ENCODE measurements at places on chromosomes 2 and 18.

DNA sequence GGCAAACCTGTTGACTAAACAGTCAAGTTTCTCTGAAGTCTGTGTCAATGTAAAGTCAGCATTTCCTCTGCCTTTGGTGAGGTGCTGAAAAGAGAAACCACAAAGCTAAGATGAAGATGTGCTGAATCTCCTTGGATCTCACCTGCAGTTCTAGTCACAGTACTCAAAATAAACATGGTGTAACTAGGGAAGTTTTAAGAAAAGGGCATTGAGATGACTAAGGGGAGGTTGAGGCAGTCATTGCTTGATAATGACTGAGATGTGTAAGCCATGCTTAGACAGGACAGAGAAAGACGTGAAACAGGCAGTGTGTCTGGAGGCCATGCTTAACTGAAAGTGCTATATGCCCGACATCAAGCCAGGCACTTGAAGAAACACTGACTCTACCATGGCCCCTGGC is 1010.0 kb upstream of the CELF4 start:
- DNase-seq, result no peak

GRCh38 chr2:164624316-164624715 is 3.0 kb upstream of the GRB14 start:
- DNase-seq, result no peak

DNA sequence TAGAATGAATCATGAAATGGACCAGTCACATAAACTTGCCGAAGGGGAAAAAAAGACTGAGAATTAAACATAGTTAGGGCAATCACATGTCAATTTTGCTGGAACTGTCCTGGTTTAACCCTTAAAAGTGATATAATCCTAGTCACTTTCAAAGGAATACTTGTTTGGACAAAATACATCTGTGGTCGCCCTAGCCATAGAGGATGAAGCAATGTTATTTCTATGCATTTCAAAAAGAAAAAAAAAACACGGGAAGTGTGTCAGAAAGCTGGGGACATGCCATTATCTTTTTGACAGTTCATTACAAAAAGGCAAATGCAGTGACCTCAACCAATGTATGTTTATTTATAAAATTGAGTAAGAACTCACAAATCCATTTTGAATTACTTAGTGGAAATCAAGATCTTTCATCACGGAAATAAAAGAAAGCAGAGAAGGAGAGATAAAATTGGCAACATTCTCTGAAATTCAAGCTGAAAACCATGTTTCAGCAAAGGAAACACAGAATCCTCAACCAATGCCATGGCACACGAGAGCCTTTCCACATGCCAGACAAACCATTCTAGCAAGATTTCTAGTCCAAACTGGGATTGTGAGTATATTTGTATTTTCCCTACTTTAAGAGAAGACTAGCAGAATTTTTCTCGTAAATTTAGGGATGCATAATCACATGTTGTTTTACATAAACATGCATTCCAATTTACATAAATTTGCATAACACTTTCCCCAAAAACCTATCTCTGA is 854.3 kb upstream of the ACVR2A start:
- no peak for DNase-seq

DNA sequence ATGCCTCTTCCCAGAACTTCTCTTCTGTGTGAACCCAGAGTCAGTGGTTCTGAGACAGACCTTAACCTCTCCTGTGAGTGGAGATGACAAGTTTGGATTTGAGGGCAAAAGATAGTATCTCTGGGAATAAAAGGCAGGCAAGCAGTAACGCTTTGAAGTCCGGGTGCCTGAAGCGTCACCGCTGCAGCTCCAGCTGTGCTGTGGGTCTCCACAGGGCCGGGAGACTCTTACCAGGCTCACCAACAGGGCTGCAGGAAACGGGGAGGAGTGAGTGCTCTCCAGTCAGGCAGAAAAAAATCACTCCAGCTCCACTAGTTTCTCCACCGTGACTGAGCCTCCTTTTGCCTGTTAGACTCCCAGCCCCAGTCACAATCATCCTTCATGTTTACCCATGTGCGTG is 79.7 kb upstream of the MAP4K4 start:
- DNase-seq, result no peak

DNA sequence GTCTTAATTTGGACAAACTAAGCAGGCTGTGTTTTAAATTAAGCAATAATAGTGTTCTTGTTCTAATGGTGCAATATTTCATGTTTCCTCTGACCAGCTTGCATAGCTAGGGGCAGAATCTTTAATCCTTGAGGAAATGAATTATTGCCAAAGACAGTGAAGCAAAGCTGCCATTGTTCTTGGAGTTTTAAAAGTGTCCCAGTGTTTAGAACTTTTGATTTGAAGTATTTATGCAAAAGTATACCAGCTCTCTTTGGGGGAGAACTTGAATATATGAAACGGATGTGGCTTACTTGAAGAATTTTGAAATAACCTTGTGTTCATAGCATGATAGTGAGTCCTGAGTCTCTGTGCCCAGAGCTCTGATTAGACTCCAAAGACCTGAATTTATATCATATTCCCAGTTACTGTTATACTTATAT is 33.4 kb downstream of the ITGA6 start:
- DNase-seq, result no peak

DNA sequence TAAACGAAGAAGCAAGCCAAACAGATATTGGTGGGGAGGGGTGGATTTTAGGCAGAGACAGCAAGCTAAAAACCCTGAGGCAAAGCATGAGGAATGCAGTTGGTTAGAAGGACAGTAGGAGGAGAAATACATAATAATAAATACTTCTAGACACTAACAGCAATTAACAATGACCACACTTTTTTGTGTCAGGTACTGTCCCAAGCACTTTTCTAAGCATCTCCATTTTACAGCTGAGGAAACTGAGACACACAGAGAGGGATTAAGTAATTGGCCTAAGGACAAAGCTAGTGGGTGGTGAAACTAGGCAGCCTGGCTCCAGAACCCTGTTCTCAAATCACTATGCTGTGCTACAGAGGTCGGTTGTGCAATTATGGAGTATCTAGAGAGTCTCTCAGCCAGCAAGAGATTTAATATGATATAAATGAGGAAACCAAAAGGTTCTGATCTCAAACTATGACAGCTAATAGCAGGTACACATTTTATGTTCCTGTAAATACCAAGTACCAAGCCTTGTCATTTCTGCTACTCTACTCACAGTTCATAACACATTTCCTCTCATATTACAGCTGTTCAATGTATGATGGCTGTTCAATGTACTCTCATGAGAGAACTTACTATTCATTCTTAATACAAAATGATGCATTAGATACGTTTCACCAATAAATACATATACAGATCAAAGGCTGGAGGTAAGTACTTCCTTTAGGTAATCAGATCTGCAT is 5.3 kb downstream of the MAP4K3 start:
- DNase-seq, result no peak

DNA sequence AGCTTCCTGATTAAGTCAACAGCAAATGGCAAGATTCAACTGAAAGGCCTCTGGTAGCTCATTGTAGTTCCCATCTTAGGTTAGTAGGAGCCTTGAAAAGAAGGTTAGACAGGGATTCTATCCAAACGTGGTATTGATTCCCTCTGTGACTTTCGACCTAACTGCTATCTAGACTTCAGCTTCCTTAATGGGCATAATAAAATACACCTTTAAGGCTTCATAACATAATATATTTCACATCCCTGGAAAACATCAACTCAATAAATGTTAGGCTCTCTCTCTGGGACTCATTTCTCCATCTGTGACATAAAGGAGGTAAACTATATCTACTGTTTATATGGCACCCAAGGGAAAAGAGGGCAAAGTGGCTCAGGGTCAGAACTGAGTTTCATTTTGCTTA is 60.9 kb downstream of the STK39 start:
- no peak for DNase-seq

GRCh38 chr18:34261865-34262780 is 37.4 kb upstream of the NOL4 start:
- DNase-seq, result peak; percentile 27

- no peak for DNase-seq
Observed at GRCh38 chr2:238845583-238846377, 2.1 kb upstream of the TWIST2 start.

DNA sequence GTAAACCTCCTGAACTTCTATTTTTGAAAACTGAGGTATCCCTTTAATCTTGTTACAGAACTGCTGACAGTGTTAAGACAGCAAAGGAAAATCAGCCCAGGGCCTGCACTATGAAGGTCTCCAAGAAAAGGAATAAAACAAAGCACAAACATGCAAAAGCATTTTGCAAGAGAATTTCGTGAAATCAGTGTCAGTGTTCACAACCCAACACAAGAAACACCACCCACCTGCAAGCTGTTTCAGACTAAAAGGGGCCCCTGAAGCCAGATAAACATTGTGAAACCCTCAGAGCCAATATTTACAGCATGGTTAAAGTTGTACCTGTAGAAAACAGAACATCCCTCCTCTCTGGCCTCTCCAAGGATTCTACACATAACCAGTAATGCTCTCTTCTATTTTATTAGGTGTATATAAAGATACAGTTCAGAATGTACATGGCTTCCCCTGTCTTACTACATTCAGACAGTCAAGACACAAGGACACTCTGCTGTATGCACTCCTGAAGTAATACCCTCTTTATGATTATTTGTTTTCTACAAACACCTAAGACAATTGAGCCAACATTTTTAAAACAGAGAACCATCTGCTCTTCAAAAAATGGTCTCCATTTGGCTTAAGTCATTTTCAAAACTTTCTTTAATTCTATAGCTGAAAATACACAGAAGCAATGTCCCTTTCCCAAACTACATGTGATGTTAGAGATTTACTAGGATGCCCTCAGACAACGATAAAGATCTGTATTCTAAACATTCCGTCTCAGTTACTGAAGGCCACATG is 149.5 kb upstream of the ZFP36L2 start:
- no peak for DNase-seq

DNA sequence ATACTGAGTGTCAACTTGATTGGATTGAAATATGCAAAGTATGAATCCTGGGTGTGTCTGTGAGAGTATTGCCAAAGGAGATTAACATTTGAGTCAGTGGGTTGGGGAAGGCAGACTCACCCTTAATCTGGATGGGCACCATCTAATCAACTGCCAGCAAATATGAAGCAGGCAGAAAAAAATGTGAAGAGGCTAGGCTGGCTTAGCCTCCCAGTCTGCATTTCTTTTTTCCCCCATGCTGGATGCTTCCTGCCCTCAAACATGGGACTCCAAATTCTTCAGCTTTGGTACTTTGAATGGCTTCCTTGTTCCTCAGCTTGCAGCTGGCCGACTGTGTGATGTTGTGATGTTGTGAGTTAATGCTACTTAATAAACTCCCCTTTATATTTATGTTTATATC is 577.4 kb downstream of the CPS1 start:
- DNase-seq, result no peak

- no peak for DNase-seq
Observed at GRCh38 chr2:237724811-237725478, 73.6 kb upstream of the RBM44 start.

DNA sequence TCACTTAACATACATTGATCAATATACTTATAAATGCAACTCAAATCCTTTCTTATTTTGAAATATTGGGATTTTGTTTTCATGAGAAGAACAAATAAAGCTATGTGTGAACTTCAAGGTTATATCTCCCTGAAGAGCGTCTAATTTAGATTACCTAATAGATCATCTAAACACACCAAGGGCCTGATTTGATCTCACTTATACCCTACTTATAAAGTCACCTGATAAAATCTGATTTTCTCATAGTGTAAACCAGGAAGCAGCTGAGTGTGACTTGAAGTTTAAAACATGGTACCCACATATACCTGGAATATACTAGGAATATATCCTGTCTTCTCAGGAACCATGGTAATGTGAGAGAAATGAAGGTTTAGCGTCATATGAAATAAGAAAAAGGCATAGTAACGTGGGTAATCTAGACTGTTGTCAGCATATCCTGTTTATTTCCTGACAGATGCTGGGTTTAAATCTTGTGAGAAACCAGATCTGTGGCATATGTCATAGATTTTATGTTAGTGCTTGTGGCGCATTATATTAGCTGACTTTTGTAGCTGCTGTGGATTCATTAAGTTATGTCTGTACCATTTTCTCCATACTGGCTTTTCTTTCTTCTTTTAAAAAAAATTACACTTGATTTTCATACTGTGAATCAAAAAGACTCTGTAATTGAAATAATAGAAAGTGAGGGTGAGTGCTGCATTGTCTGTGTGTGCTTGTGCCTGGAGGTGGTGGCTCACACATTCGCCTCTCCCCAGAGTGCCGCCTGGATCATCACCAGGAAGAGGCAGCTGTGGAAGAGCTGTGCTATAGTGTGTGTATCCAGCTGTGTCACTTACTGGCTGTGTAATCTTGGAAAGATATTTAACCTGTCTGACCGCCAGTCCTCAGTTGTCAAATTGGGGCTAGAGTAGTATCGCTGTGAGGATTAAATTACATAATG is 164.0 kb downstream of the MYO3B start:
- no peak for DNase-seq

- DNase-seq, result no peak
Observed at GRCh38 chr2:162379719-162380580, 36.0 kb downstream of the GCA start.
